Fibroblast of skin of left biceps (primary cell): ENCODE measurements at places on chromosomes 12 and 14.

DNA sequence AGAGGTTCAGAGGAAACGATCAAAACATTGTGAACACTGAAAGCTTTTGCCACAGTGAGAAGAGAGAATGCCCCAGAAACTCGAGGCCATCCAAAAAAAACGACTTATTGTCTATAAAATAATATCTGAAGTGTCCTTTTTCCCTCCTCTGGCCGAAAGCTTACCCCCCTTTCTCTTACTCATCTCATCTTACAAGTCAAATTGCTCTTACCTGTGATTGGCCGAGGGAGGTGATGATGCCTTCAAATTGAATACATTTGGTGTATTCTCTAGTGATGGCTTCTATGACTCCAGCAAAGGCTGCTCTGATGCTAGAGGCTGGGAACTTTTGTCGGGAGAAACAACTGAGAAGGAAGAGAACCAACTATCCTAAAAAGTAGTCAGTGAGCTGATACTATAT lies 90.7 kb downstream of the PTCSC3 start:
- DNase-seq, result no peak

DNA sequence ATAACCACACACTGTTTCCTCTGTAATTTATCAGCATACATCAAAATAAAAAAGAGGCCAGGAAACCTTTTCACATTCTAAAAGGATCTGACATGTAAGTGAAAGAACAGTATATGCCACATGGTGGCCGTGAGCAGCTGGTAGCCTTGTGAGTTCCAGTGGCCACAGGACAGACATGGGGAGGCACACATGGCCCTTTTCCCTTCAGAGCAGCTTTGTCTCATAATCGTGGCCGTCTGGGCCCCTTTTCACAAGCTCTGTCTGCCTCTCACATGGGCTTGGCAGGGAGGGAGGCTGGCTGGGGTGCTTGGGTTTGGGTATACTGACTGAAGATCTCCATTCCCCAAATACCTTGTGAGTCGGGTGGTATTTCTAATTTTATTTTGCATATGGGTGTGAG lies 1.5 kb upstream of the ZDHHC22 start:
- DNase-seq, result no peak

- no peak for DNase-seq
Observed at GRCh38 chr12:256958-257357, 5.7 kb downstream of the SLC6A13 start.

DNA sequence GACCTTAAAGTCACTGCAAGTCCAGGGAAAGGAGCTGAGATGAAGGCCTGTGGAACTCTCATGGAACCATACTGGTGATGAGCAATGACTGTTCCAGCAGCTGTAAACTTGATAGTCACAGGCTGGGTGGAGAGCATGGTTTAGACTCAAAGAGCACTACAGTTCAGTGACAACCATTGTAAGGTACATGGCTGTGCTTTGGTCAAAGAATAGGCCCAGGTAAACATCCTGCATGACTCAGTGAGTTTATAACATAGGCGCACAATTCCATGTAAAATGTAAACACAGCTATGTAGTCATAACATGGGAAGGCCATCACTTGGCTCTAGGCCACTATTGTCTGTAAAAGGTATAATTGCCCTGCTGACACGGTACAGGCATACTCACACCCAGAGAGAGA lies 119.3 kb upstream of the FSCB start:
- DNase-seq, result no peak

- DNase-seq, result no peak
Observed at GRCh38 chr14:103882503-103883262, 35.3 kb upstream of the PPP1R13B start.

GRCh38 chr14:58825606-58826005 lies 187.8 kb downstream of the DACT1 start:
- DNase-seq, result no peak

DNA sequence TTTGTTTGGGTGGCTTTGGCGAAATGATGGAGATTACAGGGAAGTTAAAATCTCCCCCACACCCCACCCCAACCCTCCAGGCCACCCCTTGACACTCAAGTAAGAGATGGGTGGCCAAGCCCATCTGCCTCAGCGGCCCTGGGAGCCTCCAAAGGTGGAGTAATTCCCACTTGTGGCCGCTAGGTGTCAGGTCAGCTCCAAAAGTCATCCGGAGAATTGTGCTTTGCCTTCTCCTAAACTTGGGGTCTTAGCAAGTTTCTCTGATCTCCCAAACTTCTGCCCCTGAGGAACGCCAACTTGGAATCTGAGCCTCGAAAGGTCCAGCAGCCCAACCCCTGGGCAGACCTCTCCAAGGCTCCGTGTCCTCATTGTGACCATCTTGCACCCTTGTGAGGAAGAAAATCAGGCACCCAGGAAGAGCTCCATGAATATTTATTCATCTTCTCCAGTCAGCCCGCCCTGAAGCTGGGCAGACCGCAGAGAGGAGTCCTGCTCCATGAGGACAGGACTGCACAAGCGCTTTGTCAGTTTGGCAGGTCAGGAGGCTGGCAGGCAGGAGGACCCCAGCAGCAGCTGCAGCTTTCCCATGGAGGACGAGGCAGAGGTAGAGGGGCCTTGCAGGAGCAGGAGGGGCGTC lies 46.7 kb downstream of the LRRC74A start:
- peak; percentile 11 for DNase-seq

DNA sequence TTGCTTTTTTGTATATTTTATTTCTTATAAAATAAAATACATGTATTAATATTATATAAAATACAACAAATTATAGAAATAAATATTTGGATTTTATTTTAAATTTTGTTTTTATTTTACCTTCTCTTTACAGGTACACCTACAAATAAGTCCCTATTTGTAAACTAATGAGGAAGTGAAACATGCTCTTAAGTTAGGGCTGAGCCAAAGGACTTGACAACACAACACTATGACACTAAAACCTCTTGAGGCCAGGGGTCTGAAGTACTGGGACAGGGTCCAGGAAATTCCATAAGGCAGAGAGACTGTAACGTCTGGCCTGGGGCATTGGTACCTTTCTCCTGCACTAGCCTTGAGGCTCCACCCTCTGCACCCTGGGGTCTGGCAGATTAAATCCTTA lies 293.2 kb downstream of the FOXN3 start:
- no peak for DNase-seq

DNA sequence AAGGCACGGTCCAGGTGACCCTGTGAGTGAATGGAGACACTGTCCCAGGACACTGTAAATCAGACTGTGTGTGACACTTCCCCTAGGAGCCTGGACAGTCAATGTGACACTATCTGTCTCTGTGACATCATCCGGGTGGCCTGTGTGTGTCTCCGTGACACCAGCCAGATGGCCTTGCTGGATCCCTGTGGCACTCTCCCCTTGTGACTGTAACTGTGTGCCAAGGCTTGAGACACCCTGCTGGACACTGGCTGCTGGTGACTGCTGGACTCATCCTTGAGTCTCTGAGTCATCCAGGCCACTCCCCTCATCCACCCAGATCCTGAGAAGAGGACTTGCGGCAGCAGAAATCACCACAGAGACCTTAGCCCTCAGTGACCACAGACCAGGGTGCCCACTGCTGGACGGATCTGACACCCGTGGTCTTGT lies 51.6 kb downstream of the MVK start:
- DNase-seq, result no peak

- DNase-seq, result no peak
Observed at GRCh38 chr12:128807161-128807724, 16.5 kb downstream of the SLC15A4 start.

DNA sequence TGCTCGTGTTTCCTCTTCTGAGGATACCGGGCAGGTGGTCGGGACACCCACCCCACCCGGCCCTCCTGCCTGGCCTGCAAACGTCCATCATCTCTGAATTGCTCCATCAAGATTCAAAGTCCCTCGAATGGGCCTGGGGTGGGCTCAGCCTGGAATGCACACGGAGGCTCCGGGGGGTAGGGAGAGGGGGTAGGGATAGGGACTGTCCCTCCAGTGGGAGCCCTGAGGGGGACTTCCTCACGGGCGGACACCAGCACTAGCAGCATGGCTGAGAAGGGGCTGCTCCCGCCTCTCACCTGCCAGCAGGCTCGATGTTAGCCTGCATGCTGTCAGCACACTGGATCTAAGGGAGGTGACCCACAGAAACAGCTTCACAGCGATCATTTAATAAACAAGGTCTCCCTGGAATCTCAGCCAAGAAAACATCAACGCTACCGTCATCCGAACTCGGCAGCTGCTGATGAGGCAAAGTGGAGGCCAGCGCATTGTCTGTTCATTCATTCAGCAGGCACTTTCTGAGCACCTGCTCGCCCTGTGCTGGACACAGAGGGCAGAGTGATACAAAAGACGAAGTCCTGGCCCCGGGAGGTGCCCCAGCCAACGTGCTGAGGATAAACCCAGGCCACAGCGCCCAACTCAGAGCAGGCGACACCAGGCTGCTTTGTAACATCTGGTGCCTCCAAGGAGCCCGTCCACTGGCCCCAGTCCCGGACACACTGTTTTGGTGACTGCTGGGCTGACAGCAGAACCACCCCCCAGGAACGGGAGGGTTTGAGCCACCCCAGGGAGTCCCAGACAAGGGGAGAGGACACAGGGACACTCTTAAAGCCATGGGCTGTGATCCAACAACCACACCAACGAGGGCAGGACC lies 6.3 kb downstream of the TMEM179 start:
- DNase-seq, result no peak

DNA sequence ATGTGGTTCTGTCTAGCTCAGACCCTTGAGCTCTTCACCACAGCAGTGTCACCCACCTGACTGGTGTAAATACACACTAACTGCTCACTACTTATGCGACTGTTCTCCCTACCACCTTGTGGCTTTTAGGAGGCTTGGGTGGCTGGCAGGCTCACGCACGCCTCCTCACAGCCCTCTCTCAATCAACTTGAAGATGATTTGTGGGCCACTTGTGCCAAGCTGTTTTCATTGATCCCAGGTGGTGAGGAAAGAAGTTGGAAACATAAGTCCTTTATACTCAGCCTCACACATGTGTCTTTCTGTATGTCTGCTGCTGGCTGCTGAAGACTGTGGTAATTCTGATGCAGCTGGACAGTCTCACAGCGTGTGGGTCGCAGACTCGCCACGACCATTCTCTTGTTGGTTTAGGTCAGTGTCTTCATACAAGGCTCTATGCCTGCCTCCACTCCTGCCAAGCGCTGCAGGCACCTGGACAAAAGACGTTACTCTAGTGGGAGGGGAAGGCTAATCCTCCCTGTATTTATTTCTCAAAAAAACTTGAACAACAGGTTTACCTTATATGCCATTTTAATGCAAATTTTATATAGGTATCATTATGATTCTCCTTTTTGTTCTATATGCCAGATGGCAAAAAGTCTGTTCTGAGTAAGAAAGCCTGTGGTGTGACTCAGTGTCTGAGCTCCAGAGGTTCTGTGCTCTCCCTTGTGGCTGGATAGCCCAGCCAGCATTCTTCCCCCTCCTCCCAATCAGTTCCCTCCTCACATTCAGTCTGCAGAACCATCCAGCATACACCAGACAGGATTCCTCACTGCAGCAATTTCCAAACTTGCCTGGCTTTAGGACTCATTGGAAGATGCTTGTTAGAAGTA lies 115.6 kb downstream of the DIP2B start:
- peak; percentile 65 for DNase-seq

- DNase-seq, result no peak
Observed at GRCh38 chr14:104199266-104199895, 61.0 kb downstream of the KIF26A start.

DNA sequence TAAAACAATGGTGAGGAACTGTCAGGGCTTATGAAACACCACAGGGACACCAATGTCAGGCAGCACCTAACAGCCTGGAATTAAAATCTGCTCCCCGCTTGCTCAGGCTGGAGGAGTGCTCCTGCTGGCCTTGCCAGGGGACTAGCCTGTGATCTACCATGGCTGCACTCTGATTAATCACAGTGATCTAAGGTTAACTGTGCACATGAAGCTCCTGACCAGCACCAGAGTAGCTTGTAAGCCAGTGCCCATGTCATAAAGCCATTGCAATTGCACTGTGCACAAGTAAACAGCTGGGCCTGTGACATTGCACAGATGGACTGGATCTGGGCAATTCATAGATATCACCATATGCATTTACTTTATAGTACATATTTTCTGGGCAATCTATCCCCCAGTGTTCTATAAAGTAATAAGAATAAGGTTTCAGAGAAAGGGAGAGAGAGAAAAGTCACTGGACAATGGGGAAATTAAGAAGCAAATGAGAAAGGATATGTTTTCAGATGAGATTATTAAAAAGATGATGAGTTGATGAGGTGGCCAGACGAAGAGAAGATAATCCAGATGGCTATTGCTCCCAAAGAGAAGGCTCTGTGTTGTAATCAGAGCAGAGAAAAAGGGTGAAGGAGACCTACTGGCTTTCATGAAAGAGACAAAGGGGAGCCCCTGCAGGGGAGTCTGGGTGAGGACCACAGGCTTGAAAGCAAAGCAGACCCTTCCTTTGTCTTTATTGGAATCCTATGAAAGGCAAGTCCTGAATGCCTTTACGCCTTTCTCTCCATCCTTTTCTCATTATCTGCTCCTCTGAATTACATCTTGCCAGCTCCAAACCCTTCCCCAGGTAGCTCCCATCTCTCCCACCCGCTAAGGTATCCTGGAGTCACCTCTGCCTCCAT lies 145.8 kb downstream of the SLC38A6 start:
- DNase-seq, result no peak

DNA sequence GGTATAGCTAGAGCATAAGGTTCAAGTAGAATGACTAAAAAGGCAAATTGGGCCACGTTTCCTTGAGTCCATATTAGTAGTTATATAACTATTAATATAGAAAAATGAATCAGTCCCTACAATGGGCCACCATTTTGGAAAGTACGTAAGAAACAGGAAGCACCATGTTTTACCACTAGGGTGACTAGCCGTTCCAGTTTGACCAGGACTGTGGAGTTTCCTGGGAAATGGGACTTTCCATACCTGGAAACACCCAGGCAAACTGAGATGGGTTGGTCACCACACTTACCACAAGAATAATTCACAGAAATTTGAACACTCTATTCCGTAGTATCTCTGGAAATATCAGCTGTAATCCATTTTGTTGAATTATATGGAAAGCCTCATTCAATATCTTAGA lies 2.1 kb upstream of the MAGOHB start:
- no peak for DNase-seq

DNA sequence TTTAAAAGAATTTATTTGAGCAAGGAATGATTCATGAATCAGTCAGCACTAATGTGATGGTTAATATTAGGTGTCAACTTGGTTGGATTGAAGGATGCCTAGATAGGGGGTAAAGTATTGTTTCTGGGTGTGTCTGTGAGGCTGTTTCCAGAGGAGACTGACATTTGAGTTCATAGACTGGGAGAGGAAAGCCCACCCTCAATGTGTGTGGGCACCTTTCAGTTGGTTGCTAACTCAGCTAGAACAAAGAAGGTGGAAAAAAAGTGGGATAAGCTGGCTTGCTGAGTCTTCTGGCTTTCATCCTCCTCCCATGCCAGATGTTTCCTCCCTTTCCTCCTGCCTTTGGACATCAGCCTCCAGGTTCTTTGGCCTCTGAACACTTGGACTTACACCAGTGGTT lies 47.2 kb downstream of the TESPA1 start:
- no peak for DNase-seq
